NCI-H345 (cell line): ENCODE measurements at places on chromosomes 7 and 10.

GRCh38 chr10:52357971-52358370, 43.9 kb downstream of the DKK1 start:
- DNase-seq, result no peak

DNA sequence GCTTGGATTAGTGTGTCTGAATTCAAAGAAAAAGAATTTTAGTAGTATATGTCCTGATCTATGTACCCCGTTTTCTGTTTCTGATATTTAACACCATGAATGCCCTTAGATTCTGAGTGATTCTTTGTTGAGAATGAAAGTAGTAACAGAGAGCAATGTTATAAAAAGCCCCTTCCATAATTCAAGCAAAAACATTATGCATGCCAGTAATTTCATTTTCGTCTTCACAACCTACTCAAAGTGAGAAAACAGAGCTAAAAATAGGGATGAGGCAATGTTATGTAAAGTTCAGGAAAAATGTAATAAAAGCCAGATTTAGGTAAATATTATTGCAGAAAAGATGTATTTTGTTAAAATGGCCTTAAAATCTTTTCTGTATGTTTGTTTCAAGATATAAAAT, 28.1 kb downstream of the PTPRZ1 start:
- DNase-seq, result no peak

DNA sequence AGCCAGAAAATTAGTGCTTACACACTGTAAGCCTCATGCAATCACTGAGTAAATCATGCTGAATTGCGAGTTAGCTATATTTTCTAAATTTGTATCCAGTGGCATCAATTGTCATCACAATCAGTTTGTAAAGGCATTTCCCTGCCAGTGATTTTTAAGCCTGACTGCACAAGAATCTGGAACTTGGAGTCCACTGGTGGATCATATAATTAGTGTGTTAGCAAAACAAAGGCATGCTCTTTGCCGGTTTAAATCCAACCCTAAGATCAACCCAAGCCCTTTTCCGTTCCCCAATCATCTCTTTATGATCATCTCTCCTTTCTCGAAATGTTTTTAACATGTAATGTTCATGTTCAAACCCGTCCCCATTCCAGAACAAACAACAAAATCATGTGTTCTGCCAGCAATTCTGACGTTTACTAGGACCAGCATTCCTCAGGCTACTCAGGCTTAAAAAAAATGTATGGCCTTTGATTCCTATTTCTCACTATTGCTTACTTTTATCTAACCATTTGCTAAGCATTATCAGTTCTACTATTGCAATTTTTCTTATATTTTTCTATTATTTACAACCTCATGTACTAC, 649.2 kb downstream of the SORCS1 start:
- no peak for DNase-seq

GRCh38 chr10:58661336-58661735, 148.7 kb downstream of the BICC1 start:
- no peak for DNase-seq

- DNase-seq, result no peak
These were observed 33.7 kb downstream of the RAB18 start for GRCh38 chr10:27537787-27538186.

GRCh38 chr10:71538608-71539260, 142.0 kb downstream of the CDH23 start:
- no peak for DNase-seq

DNA sequence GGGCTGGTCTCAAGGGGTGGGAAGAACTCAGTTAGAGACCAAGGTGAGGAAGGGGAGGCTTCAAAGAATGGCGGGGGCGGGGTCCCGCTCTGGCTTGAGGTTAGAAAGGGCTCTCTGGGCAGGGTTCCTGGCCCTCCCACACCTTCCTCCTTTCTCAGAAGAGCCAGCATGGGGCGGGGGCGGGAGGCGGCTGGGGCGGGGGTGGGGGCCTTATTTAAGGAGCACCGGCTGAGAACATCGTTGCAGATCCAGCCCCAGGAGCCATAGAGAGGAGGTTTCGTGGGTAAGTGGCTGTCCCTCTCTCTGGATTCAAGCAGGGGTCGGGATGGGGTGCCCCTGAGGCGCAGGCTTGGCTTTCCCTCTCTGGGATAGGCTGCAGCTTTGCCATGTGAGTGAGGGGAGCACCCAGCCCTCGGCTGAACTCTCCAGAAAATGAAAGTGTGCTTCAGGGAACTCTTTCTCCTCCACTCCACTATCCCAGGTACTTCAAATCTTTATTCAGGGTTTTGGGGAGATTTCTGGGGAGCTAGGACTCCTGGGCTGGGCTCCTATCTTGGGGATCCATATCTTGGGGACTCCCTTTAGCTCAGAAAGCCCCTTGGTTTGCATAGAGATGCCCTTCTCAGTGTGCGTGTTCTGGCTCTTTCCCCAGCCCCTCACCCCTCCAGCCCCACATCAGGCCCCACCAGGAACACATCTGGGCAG, 3.3 kb upstream of the CUEDC2 start:
- no peak for DNase-seq

- no peak for DNase-seq
These were observed 291.6 kb upstream of the CELF2 start for GRCh38 chr10:10726101-10726500.

DNA sequence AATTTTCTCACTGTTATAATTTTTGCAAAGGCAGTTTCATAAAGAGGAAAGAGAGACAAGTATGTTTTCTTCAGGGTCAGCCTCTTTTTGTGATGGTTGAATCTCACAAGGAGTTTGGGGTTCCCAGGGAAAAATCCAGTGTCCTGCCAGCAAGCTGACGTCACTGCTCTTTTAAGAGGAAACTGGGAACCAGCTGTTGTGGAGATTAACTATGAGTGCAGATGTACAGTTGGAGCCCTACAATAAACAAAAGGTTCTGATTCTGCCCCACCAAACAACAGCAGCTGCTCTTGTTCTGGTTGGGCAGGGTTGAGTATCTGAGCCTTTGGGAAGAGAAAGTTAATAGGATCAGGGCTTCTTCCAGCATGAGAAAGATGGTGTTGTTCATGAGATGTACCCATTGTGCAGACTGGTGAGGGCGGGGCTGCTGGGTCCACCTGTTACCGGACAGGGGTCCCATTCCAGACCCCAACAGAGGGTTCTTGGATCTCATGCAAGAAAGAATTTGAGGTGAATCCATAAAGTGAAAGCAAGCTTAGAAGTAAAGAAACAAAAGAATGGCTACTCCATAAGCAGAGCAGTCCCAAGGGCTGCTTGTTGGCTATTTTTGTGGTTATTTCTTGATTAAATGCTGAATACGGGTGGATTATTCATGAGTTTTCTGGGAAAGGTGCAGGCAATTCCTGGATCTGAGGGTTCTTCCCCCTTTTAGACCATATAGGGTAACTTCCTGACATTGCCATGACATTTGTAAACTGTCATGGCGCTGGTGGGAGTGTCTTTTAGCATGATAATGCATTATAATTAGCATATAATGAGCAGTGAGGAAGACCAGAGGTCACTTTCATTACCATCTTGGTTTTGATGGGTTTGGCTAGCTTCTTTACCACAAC, 12.5 kb downstream of the PRF1 start:
- DNase-seq, result no peak

GRCh38 chr10:30579574-30579973, 50.0 kb downstream of the LYZL2 start:
- no peak for DNase-seq

- no peak for DNase-seq
These were observed 15.2 kb downstream of the CALML5 start for GRCh38 chr10:5484205-5484604.

- DNase-seq, result no peak
These were observed 93.6 kb downstream of the VOPP1 start for GRCh38 chr7:55478700-55479099.

- DNase-seq, result no peak
These were observed 44.1 kb upstream of the SLC39A12 start for GRCh38 chr10:17907641-17908040.

DNA sequence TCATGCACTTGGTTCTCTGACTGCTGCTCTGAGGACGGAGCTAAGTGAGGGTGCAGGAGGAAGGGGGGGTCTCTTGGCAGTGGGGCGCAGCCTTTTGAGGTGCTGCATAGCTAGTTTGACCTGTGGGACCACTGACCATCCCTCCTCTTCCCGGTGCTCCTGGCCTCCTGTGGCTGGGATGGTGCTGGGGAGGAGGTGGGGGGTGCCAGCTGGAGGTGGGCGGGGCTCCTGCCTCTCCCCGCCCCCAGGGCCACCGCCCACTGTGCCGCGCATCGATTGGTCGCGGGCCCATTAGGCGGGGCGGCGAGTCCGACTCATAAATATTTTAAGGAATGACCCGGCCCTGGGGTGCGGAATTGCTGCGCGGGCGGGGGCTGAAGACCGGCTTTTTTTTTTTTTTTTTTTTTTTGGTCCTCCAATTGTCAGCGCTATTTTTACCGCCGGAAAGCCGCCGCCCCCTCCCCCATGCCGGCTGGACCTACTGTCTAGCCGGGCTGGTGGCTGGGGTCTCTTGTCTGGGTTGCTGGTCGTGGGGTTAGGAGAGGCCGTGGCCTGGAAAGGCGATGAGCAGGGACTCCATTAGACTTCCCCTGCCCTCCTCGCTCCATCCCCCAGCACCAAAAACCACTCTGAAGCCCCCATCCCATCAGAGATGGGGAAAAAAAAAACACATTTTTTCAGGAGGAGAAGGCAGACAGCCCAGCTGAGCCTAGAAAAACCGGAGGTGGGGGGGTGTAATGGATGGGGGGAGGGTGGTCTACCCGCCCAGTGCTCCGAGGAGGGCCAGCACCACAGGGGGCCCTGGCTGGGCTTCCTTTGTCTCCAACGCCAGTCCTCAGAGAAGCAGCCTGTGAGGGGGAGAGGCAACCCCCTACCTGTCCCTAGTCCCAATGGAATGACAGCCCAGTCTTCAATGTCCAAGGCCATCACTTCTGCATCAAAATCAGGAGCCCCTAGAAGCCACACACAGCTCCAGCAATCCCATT, 6.4 kb downstream of the SH2B2 start:
- DNase-seq, result no peak

DNA sequence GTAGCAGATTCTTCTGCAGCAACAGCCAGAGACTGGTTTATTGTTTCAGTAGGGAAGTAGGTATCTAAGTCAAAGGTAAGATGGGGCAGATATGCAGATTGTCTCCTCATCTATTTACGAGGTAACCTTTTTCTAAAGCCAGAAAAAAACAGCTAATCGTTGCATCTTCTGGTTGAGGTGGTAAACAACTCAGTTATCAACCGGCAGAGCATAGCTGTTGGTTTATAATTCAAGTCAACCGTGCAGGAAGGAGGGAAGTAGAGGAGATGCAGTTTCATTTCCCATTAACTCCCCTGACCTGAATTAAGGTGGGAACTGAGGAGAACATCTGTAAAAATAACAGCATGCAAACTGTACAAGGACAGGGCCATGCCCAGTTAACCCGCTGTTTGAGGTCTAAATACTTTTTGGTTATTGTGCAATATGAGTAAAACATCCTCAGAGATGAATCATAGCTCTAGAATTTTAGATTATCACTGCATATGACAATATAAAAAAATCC, 156.5 kb upstream of the ITGB1 start:
- DNase-seq, result no peak

GRCh38 chr10:89374713-89375141, 3.1 kb upstream of the IFIT1B start:
- no peak for DNase-seq

DNA sequence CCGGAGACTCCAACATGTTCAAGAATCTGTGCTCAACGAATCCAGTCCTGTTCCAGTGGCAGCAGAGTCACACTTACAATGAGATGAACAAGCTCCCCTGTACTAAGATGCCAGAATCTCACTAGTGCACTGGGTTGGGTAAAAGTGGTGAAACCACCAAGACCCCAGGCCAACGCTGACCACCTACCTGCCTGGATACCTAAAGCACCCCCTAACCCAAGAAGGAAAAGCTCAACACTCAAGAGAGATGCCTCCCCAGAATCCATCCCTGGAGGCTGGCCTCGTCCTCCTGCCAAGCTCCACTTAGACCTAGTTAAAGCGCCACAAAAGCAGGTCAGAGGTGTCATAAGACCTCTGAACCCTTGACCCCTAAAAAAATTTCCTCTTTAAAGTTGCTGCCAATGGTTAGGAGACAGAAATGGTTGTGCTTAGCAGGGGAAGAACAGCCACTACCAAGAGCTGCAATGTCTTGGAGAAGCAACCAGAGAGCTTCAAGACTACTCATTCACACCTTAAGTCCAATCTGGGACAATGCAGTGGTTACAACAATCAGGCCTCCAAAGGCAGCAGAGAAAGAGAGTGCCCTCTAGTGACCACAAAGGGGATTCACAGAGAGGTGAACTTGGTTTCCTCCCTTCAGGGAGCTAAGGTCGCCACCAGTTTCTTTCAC, 94.6 kb upstream of the MACROH2A2 start:
- DNase-seq, result peak; percentile 25

DNA sequence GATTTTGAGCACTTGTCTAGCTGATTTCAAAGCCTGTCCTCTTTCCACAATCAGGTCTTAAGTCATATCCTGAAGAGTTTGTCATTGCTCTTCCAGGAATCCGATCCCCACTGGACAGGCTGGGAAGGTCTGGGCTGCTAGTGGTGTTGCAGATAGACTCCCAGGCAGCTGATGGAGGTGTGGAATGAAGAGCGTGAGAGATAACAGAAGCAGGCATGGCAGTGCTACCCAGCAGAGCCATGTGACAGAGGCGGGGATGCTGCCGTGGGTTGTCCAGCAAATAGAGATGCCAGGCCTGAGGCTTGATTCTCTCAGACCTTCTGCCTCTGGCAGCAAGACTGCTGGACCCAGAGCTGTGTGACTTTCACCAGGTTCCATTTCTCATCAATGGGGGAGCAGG, 116.5 kb upstream of the EEPD1 start:
- no peak for DNase-seq

- no peak for DNase-seq
These were observed 37.5 kb upstream of the PLXNA4 start for GRCh38 chr7:132613737-132614136.

DNA sequence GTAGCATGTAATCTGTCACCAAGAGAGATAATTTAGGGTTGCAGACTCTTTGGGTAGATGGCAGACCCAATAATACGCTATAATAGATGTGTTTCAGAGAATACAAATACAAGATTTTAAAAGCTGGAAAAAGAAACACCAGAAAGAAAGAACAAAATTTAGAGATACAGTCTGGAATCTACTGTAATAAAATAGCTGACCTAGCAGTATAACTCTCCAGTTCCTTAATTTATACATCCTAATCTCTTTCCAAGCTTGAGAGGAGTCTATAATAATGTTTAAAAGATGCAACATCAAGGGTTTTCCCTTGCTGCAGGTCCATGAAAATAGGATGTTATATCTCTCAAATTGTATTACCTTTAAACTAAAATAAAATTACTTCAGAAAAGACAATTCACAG, 27.2 kb upstream of the GPR22 start:
- no peak for DNase-seq
